ENCODE measurements at places on chromosomes 6 and 20.
A peak's percentile ranks its signal among the peaks of the same experiment; 100 is the strongest.

DNA sequence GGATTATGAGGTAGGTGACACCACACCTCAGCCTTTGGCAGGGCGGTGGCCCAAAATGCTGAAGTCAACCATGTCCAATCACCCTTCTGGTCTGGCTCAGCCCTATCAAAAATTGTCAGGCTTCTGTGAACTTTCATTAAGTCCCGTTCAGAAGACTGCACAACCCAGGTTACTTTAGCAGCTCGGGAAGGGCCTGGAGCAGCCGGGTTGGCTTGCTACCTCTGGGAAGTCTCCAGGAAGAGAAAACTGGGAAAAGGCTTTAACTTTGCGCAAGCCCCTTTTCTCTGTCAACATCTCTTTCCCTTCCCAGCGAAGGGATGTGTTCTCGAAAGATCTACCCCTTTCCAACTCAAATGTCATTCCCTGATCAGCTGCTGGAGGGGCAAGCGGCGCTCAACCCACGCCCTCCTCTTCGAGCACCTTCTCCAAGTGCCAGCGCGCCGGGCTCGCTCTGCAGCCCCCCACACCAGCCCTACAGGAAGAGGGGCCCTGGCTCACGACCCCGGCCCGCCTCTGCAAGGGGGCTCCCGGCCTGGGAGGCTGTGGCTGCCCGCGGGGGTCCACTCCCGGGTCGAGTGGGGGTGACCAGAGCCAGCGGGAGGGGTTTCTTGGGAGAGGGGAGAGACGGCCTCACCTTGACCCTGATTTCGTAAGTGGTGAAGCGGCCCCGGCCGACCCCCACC is 573 bp downstream of the SNX3 start:
- DNase-seq, result peak; percentile 33

DNA sequence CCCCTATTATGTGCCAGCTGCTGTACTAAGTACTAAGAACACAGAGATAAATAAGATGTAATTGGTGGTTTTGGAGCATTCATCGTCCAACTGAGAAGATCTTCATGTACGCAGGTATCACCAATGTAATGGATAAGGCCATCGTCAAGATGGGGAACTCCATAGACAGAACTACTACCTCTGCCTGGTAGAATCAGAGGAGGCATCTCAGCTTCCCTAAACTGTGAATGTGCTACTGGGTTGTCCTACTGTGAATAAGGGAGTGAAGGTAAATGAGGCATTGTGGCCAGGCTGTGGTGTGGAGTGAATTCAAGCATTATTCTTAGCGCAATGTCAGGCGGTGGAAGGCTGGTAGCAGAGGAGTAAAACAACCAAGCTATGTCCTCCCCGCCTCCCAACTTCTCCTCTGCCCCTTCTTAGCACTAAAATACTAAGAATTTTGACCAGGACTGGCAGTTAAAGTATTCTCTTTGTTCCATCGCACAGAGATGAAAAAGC is 68.2 kb downstream of the TBC1D7 start:
- DNase-seq, result no peak

DNA sequence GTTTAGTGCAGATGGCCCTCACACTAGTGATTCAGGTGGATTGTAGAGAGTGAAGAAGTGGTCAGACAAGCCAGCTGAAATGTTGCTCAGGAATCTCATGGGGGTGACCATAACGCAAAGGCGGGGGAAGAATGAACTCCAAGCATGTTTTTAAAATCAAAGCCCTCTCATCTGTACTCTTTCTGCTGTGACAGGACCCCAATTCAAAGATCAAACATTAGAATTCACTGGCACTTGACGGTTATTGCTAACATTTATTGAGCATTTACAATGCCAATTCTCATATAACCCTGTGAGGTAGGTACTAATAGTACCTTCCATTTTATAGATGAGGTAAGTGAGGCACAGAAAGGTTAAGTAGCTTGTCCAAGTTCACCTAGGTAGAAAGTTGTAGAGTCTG is 15.7 kb downstream of the ABRACL start:
- no peak for DNase-seq

DNA sequence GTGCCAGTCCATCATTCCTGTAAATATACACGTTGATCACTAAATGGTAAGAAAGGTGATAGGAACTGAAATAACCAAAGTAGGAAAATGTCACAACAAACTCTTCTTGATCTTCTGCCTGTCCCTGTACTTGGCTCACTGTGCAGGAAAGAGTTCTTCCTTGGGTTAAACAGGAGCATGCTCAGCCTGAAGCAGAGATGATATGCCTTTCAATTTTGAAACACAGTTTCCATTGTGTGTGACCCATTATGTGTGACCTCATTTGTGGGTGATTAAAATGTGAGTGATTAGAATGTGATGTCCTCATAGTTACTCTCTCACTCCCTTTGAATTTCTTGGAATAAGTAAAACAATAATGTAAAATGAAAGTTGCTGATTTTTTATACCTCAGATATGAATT is 427.2 kb upstream of the AGPAT4 start:
- no peak for DNase-seq

DNA sequence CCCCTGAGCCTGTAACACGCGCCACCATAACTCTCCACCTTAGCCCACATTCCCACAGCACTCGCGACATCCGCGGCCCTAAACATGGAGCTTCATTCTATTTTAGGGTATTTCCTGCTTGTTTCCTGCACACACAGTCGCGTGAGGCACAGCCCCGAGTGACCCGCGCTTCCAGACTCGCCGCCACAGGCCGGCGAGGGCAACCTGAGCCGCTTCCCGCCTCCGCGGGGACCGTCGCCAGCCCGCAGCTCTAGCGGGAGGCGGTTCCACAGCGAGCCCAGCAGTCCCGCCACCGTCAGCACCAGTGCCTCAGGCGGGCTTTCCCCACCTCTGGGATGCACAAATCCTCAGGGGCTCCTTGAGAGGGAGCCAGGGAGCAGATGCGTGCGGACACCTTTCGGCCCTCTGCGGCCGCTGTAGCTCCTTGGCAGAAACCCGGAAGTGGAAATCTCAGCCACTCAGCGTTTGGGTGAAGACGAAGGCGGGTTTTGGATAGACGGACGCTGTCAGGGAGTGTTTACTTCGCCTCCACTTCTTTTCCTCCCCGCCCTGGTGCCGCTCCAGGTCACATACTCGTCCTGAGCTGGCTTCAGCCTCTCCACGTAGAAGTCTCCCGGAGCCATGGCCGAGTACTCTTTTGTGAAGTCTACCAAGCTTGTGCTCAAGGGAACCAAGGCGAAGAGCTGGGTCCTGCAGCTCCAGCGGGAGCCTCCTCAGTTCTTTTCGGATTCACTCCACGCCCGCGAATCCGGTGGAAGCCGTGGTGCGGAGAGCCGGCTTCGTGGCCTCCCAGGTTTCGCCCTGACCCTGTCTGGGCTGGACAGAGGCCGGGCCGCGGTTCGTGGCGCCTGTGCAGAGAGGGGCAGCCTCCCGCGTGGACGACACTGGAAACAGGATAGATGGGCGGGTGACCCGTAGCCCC is 2177.4 kb upstream of the DEFB115 start:
- peak; percentile 73 for DNase-seq

DNA sequence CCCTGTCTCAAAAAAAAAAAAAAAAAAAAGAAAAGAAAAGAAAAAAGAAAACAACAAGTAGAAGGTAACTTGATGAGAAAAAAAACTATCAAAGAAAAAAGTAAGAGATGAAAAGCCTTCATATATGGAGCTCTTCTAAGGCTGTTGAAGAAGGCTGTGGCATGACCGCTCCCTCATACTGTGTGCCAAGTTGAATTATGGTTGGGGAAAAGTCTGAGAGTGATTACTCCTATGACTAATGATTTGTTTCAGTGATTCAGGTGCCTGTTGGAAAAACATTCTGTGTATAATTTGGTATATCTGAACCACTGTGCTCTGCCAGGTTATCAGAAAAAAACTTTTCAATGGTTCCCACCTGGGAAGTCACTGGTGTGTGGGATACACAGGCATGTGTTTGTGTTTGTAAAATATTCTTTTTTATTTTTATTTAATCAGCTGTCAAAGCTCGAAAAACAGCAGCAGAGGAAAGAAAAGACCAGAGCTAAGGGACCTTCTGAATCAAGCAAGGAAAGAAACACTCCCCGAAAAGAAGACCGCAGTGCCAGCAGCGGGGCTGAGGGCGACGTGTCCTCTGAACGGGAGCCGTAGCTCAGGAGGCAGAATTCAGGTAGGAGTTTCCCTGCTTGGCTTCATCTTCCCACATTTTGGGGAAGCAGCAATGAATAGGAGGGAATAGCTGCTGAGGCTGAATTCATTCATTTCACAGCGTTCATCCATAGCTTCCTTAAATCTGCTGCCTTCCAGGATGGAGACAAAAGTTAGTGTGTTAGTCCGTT is 69.7 kb upstream of the SCP2D1 start:
- DNase-seq, result no peak

GRCh38 chr6:43221046-43221972 is 8.0 kb downstream of the DNPH1 start:
- no peak for DNase-seq

GRCh38 chr20:61580958-61581824 is 329.1 kb downstream of the CDH4 start:
- no peak for DNase-seq

DNA sequence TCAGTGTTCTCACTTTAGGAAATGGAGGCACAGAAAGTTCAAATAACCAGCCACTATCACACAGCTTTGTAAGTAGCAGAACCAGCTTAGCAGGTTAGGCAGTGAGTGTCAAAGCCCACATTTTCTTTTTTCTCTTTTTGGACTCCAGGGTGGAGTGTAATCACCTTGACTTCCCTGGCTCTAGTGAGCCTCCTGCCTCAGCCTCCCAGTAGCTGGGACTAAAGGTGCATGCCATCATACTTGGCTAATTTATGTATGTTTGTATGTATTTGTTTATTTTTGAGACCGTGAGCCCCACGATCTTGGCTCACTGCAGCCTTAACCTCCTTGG is 7.8 kb upstream of the NCOA3 start:
- DNase-seq, result no peak

DNA sequence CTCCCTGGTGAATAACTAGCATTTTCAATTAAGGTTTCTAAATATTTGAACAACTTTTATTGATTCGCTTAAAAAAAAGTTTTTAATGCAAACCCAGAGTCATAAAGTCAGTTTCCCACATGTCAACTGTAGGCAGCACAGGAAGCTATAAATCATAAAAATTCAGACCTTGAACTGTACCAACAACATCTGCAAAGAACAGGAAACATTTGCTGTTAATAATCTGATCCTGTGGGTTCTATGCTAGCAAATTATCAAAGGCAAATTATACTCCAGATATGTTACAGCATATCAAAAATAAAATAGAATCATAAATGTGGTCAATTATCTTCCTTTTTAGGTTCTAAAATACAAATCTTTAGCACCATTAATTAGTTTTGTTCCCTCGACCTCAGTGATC is 16.6 kb upstream of the MAP7 start:
- no peak for DNase-seq

GRCh38 chr6:101845621-101846020 is 452.1 kb downstream of the GRIK2 start:
- no peak for DNase-seq

GRCh38 chr6:145352382-145353080 is 382.8 kb downstream of the EPM2A start:
- DNase-seq, result no peak

- DNase-seq, result peak; percentile 35
These were observed 707 bp downstream of the MAN1A1 start for GRCh38 chr6:119348748-119349360.

DNA sequence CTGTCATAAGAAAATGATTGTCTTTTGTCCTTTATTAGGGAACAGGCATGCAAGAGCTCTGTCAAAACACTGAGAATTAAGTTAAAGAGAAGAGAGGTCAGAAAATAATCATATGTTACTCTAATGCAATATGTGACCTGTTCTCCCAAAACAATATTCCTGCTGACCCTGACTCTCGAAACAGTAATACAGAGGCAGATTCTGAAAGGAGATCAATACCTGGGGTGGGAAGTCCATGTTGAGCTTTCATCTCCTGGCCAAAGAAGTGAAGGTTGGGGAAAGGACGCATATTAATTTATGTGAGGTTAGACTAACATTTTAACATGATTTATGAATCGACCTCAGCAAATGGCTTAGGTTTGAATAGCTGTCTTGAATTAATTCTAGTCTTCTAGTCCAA is 243.0 kb downstream of the PTPRK start:
- DNase-seq, result no peak

- DNase-seq, result peak; percentile 70
These were observed 223.0 kb upstream of the SYNCRIP start for GRCh38 chr6:85865420-85866369.

DNA sequence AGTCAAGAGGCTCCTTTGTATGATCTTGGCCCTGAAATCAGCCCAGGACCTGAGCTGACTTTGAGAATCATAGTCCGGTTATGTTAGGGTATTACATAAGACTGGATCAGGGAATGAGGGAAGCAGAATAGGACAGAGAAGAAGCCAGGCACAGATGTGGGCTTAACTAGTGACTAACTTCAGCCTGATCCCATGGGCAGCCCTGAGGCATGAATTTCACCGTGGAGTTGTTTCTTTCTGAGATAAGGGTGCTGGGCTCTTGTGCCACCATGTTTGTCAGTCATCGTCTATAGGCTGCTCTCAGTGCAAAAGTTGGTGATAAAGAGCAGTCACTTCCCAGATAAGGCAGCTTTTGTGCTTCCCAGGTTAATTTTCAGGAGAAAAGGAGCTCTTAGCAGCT is 544.7 kb upstream of the SPTLC3 start:
- DNase-seq, result no peak

DNA sequence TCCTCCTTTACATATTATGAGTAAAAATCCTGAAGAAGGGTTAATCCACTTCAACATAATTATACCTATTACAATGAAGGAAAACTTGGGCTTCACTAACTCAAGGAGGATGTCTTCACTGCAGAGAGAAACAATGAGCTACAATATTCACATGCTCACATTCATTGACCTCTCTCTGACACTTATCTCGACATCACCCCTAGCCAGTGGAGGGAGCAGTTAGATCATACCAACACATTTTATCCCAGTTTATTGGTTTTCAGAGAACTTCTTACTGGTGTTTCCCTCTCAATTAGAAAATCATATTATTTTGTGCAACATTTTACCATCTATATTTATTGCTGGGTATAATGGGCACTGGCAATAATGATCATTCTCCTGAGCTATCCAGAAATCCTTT is 646.5 kb downstream of the TENT5A start:
- peak; percentile 16 for DNase-seq

GRCh38 chr6:35850208-35850607 is 45.1 kb downstream of the LHFPL5 start:
- no peak for DNase-seq

DNA sequence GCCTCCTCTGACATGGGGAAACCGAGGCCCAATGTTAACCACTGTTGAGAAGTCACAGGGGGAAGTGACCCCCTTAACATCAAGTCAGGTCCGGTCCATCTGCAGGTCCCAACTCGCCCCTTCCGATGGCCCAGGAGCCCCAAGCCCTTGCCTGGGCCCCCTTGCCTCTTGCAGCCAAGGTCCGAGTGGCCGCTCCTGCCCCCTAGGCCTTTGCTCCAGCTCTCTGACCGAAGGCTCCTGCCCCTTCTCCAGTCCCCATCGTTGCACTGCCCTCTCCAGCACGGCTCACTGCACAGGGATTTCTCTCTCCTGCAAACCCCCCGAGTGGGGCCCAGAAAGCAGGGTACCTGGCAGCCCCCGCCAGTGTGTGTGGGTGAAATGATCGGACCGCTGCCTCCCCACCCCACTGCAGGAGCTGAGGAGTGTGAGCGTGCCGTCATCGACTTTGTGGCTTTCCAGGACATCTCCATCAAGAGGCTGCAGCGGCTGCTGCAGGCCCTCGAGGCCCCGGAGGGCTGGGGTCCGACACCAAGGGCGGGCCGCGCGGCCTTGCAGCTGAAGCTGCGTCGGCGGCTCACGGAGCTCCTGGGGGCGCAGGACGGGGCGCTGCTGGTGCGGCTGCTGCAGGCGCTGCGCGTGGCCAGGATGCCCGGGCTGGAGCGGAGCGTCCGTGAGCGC is 1.6 kb downstream of the TNFRSF6B start:
- DNase-seq, result no peak

- DNase-seq, result peak; percentile 36
These were observed 35.3 kb upstream of the GFOD1 start for GRCh38 chr6:13522656-13523055.

- no peak for DNase-seq
These were observed 1.9 kb downstream of the HRH3 start for GRCh38 chr20:62217913-62218773.

All from fibroblast of skin of scalp (primary cell).